ENCODE measurements at places on chromosomes 6 and 20.

DNA sequence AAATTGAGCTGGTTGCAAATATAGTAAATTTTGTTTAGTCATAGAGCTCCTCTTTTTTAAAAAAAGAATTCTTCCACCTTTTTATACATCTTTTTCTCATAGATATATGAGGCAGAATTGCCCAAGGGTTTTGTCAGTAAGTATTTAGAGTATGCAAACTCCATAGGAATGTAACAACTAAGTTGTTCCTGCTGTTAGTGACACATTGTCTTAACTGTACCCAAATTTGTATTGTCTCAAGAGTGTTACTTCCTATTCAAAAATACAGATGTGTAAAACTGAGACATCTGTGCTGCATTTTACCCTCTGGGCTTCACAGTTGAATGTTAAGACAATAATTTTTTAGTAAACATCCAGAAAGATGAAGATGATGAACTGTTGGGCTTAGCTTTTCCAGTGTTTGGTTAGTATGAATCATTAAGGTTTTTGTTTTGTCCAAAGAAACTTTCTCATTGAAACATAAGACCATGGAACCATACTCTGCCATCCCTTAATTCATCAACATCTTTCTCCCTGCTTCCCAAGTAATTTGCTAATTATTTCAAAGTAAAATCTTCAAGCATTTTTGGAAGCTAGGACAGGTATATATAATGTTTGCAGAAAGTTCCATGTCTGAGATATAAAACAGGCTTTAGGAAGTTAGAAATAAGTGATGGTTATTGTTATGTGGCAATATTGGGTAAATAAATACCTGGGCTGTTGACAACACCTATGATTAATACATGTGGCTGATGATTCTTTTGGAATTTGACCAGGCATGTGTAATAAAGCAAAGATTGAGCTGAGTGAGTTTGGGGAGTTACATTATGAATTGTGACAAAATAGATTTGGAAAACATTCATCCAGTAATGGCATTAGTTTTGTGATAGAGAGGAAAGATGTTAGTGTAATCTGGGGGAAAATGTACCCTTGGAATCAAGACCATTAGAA lies 11.2 kb downstream of the OGFRL1 start:
- DNase-seq, result no peak

DNA sequence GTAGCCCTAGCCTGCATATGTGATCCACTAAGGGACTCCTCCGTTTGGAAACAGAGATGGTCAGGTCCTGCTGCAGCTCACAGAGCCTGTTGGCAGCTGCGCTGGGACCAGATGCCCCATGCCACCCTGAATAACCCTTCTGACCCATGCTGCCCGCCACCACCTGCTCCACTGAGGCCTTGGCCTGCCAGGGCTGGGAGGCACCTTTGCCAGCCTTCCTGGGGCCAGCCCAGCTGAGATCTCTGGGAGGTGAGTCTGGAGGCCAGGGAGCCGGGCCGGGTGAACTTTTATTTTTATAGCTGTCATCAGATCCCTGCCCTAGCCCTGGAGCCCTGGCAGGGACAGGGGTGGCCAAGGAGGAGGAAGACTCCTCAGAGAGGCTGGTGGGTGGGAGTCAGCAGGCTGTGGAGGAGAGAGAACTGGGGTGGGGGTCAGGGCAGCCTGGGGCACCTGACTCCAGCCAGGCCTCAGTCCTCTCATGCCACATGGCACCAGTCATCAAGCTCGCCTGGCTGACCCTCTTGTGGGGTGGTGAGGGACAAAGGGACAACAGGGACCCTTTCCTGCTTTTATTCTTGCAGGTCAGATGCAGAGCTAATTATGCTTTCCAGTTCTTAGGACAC lies 10.0 kb downstream of the CEBPB start:
- DNase-seq, result no peak

DNA sequence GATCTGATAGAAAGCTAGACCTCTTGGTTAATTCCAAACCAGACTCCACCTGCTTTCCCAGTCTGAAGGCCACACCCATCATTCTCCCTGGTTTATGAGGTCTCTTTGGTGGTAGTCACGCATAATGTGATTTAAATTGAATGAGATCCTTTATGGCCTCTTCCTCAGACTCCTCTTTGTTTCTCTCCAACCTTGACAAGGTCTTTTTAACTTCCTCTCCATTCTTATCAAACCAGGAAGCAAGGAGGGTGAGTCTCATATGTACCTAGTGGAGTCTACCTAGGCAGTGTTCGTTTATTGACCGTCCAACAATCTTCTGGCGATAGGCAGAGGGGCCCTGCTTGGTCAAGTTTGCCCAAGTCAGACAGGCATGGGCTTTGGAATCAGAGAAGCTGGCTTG lies 184.2 kb upstream of the LAMP5 start:
- DNase-seq, result no peak

DNA sequence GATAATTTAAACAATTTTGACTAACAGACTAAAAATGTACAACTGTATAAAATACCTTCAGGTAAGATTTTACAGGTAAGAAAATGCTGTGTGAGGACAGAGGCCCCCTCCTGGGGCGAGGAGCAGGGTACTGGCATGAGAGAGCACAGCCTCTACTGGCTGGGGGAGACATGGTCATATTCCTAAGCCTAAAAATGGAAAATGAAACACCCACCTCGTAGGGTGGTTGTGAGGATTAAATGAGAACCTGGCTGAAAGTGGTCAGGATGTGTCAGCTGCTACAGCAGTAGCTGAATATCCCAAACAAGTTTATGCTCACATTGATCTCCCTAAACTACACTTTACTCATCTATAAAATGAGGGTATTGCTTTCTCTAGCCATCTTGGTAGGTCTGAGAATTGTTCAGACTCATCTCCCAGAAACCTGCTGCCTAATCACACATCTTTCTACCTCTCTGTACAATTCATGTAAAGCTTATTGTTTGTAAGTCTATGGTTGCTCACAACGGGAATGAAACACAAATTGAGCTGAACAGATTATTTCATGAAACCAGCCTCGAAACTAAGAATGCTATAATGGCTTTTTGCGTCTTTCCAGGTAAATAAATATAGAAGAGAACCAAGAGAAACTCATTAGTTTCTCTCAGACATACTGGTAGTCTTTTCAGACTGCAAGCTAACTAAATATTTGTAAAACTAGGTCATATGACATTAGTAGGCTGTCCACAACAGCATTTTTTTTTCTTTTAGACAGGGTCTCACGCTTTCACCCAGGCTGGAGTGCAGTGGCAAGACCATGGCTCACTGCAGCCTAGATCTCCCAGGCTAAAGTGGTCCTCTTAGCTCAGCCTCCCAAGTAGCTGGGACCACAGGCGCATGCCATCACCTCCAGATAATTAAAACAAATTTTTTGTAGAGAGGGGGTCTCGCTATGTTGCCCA lies 69.6 kb downstream of the POPDC3 start:
- no peak for DNase-seq

DNA sequence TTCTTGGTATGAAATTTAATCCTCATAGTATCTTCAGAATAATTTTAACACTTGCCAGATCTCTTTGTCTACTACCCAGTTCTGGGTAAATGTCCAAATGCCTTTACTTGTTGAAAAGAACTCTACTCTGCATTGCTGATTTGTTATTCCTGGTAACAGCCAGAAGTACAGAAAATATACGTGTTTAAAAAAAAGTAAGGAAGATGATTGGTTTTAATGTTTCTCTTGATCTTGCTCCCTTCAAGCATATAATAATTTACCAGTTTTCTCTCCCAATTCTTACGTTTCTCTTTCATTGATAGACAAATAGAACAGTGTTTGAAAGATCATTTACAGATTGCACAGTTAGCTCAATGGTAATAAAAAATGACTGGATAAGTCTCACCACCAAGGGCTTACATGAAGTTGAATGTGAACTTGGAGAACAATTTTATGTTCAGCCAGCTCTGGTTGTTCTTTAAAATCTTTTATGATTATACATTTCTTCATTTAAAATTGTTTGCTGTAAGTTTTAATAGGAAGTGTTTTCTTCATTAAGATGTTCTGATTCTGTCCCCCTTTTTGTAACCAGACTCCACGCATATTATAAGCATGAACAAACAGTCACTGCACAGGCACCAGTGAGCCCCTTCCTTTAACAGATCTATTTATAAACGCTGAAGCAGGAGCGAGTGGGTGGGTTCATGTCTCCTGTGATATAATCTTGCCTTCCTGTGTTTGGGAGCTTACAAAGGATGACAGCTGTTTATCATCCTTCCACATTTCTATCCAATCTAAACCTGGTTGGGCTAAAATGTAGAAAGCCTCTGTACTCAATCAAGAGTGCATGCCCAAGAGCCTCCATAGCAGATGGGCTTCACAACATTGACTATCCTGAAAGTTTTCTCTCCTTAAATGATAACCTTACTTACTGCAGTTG lies 299.5 kb downstream of the PRL start:
- DNase-seq, result no peak

Measured in iPS DF 19.7 (cell line).